Fibroblast of the conjunctiva (primary cell): ENCODE measurements at places on chromosomes 7 and 10.

DNA sequence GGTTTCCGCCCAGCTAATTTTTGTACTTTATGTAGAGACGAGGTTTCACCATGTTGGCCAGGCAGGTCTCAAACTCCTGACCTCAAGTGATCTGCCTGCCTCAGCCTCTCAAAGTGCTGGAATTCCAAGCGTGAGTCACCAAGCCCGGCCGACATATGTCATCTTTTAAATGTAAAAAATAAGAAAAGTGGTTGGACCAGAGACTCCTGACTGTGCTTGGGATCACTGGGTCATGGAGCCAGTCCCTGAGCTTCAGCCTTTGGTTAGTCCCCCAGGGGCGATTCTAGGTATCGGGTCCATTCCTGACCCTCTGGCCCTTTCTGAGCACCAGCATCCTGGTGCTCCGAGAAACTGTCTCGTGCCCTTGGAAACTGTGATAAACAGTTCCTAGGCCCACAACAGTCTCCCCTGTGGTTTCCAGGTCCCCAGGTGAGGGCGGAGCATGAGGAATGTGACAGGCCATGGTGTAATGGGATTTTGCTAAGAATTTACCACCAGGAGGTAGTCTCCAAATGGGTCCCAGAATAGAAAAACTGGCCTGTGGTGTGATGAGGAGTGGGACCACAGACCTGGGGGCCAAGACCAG, 32.8 kb downstream of the UBTD1 start:
- DNase-seq, result no peak

DNA sequence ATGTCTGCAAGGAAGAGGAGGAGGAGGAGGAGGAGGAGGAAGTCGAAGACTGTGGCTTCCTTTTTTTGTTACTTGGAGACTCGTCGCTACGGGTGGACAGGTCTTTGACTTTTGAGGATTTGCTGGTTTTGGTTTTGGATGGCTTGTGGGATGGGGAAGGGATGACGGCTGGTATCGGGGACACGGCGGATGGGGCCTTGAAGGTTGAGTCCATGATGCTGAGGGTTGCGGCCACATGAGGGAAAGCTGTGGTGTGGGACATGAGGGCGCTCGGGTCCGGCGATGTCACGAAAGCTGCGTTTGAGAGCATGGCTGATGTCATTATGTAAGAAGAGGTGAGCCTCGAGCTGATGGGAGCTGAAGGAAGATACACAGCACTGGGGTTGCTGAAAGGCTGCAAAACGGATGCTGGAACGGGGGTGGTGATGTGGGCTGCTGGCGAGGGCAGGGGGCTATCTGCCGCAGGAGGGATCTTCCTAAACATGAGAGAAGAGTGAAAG, 33.1 kb upstream of the EFCAB10 start:
- no peak for DNase-seq

DNA sequence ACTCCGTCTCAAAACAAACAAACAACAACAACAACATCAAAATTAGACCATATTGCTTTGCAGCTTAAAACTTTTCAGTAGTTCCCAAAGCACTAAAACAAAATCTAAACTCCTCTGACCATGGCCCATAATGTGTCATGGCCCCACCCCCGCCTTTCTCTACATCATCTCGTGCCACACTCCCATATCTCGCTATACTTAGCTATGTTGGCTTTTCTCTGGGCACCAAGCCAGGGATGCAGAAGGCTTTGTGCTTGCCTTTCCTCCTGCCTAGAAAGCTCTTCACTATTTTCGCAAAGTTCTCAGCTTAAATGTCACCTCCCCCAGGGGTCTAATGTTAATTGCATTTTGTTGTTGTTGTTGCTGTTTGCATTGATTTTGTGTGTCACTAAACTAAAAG, 15.1 kb upstream of the SLC16A12 start:
- DNase-seq, result no peak

- no peak for DNase-seq
Observed at GRCh38 chr7:67006965-67007364, 10.3 kb downstream of the TYW1 start.

DNA sequence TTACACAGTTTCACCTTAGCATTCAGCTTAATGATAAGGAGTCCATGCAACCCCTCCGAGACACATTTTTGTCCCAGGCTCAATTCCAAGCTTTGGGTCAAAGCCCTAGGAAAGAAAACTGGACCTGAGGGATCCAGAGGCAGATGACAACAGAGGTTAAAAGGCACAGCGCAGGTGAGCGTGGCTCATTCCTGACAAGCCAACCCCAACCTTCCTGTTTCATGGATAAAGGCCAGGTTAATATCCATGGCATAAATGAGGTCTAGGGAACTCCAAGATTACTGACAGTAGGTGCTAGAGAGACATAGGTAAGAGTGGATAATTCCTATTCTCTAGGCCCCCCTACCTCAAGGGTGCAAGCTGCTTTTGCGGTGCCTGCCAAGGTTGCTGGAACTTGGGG, 86.7 kb upstream of the GPR22 start:
- DNase-seq, result no peak

- DNase-seq, result no peak
Observed at GRCh38 chr7:64314566-64314965, 805 bp downstream of the ZNF736 start.

- DNase-seq, result no peak
Observed at GRCh38 chr7:101258243-101258731, 13.4 kb upstream of the FIS1 start.

DNA sequence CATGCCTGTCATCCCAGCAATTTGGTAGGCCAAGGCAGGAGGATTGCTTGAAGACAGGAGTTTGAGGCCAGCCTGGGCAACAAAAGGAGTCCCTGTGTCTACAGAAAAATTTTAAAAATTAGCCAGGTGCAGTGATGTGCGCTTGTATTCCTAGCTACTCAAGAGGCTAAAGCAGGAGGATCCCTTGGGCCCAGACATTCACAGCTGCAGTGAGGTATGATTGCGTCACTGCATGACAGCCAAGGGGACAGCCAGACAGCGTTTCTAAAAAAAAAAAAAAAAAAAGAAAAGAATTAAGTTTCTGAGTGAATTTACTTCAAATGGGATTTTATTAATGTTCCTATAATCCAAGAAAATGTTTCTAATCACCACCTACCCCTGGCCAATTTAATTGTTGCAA, 87.4 kb upstream of the RNF148 start:
- no peak for DNase-seq

DNA sequence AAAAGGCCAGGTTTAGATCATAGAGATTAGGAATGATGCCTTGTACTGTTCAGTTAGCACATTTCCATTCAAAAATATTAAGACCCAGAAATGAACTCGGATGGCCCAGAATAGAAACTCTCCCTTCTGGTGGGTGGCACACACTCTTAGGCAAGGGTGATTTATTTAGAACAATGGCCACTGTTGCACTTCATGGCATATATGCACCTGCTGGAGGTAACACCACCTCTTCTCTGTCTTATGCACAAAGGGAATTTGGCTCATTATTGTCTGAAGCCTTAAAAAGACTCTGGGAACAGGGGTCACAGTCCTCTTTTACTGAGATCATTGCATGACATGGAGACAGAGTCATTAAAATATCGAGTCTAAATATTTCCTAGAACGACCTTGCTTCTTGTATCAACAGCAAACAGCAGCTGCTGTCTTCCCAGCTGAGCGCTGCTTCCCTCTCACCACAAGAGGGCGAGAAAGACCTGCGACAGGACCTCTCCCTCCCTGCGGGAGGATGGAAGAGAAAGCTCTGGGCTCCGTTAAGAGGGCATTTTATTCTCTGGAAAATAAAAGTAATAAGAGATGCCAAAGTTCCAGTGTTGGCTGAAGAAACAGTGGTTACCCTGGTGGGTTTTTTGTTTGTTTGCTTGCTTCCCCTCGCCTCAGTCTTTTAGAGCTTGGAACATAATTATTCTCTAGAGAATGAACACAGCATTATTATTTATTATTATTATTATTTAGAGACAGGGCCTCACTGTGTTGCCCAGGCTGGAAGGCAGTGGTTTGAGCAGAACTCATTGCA, 13.5 kb upstream of the BAMBI start:
- DNase-seq, result peak; percentile 79

DNA sequence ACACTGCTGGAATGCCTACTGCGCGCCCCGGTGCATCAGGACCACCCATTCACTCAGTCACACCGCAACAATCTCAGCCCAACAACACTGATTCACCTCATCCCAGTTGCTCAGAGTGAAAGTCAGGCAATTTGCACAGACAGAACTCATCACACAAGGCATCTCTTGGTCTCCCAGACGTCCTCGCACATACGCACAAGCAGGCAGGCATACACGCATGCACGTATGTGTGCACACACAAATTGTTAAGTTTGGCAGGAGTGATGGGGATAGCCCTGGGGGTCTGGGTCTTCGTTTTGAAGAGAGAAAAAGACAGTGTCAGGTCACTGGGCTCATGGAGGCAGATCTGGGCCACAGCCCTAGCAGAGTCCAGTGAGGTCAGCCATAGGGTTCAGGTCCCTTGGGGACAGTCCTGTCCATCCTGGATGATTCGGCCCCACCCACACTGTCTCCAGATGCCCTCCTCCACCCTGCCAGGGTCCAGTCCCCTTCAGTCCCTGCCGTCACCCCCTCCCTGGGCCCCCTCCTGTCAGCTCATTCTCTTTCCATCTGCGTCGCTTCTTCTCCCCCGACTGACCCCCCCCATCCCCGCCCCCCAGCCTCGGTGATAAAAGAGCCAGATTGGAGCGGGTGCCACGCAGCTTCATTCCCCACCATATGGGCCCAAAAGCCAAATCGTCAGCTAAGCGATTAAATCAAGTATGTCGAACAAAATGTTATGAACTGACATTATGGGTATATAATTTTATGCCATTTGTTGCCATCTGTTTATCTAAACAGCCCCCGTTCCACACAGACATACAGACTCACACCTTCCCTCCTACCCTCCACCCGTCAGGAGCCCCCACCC, 48.5 kb upstream of the SLF2 start:
- DNase-seq, result no peak

GRCh38 chr7:55104712-55105433, 86.1 kb downstream of the EGFR start:
- DNase-seq, result no peak

- no peak for DNase-seq
Observed at GRCh38 chr7:116171094-116171493, 39.2 kb upstream of the TES start.

GRCh38 chr10:6173203-6173602, 29.5 kb upstream of the PFKFB3 start:
- DNase-seq, result no peak

- peak; percentile 6 for DNase-seq
Observed at GRCh38 chr7:128352153-128352537, 8.4 kb upstream of the RBM28 start.

DNA sequence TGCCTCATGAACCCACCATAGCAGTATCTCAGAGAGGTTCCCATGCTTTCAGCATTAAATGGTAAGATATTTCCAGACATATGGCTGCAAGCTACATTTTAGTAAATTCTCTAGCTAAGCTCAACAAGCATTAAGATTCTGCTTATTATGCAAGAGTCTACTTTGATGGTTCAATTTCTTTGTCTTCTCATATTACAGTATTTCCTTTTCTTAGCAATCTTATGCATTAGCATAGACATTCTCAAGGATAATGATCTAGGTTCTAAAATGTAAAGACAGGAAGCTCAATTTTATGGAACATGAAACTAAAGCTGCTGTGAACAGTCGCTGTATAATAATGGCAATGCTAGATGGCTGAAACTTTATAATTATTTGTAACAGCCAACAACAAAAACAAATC, 39.2 kb downstream of the MEOX2 start:
- DNase-seq, result no peak

DNA sequence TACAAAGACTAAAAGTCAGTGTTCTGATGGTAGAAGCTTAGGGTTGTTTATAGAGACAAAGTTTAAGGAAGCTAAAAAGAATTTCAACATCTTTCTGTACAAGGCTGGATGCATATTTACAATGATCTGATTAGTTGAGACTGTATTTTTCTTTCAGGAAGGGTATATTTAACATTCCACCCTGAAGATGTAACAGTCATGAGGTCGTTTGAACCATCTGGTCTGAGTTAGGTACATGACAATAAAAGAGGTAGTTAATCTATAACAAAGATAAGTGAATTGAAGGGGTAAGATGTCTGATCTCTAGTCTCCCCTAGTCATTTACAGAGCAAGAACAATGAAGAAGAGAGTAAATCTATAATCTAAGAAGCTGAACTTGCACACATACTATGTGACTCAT, 821.2 kb downstream of the CNTNAP2 start:
- DNase-seq, result no peak

GRCh38 chr7:96920064-96920463, 85.3 kb upstream of the DLX6 start:
- no peak for DNase-seq

DNA sequence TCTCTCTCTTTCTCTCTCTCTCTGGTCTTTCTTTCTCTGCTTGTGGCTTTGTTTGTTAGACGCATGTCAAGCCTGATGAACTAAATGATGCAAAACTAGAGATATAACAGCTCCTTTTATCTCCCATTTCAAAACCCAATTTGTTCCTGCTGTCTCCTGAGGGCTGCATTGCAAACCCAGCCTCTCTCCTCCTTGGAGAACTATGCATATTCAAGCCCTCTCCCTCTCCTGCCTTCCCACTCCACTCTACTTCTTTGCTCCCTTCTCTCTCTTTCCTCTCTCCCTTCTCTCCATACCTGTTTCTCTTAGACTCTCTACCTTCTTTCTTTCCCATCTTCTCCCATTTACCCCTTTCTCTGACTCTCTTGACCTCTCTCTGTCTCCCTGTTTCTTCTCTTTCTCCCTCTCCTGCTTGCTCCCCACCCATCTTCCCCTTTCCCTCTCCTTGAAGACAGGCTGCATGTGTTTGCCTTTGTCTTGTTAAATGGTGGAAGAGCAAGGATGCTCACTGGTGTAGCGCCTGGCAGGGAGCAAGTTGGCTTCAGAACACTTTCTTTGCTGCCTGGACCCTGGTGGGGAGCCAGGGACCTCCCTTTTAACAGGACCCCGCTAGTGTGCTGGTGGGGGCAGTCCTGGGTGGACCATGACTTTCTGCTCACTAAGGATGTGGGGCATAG, 142.9 kb downstream of the CDH23 start:
- DNase-seq, result no peak

- no peak for DNase-seq
Observed at GRCh38 chr7:1193593-1194424, 33.8 kb upstream of the ZFAND2A start.

DNA sequence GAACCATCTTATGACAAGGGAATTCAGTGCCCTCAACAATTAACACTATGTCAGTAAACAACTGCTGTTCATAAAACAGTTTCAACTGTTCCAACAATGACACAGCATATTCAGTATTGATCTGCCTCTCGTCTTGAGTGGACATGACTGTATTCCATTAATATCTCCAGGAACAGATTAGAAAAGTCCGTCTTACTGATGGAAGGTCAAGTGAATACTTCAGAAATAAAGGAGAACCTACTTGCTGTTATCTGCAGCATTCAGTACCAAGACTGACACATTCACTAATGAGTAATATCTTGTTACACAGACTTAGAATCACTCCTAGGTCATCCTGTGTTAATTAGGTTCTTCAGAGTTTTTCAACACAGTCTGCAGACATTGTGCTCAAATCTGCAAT, 12.1 kb downstream of the KBTBD2 start:
- DNase-seq, result no peak

GRCh38 chr10:79093658-79094411, 25.1 kb downstream of the ZMIZ1 start:
- DNase-seq, result no peak

GRCh38 chr10:110373059-110373458, 68.3 kb upstream of the SMNDC1 start:
- DNase-seq, result no peak

- no peak for DNase-seq
Observed at GRCh38 chr7:40595129-40595528, 460.3 kb downstream of the SUGCT start.

GRCh38 chr10:21521751-21522533, 3.5 kb downstream of the SKIDA1 start:
- DNase-seq, result no peak
